Activated gamma-delta T cell (primary cell): ENCODE measurements at places on chromosomes 3 and 15.

- DNase-seq, result no peak
Observed at GRCh38 chr15:81947548-81947947, 98.3 kb downstream of the MEX3B start.

GRCh38 chr3:162029736-162030135, 533.1 kb downstream of the OTOL1 start:
- DNase-seq, result no peak

DNA sequence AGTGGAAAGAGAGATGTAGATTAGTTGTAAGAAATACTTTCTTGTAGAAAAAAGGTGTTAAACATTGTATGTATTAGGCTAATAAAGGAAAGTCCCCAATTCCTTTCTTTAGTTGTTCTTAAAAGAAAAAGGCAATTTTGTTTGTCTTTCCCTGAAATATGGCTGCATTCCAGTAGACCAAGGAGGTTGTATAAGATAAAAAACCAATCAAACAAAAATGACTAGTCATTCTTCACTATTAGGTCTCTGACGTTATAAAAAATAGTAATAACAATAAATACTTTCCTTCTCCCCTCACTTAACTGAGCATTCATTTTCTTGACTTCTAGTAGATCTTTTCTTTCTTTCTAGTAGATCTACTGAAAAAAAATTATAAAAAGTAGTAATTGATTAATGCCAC, 8.6 kb upstream of the PPM1L start:
- no peak for DNase-seq

GRCh38 chr3:65230261-65231139, 542.7 kb upstream of the ADAMTS9 start:
- no peak for DNase-seq

DNA sequence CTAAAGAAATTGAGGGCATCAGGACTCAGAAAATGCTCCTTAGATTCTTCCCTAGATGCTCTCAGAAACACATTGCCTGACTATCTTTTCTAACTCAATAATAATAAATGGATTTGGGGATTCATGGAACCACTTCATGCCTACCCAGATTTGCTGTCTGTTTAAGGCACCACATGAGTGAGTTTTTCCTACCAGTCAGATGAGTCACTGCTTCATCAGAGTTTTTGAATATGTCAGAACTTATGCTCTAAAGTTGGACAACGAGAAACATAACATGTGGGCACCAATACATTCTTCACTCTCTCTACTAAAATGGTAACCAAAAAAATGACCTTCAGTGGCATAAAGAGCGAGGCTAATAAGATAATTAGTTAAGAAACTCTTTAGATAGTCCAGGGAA, 1135.1 kb downstream of the TUSC7 start:
- DNase-seq, result no peak

GRCh38 chr15:78021761-78022160, 55.8 kb downstream of the TBC1D2B start:
- DNase-seq, result no peak

GRCh38 chr3:42061713-42062380, 29.3 kb upstream of the TRAK1 start:
- DNase-seq, result no peak

DNA sequence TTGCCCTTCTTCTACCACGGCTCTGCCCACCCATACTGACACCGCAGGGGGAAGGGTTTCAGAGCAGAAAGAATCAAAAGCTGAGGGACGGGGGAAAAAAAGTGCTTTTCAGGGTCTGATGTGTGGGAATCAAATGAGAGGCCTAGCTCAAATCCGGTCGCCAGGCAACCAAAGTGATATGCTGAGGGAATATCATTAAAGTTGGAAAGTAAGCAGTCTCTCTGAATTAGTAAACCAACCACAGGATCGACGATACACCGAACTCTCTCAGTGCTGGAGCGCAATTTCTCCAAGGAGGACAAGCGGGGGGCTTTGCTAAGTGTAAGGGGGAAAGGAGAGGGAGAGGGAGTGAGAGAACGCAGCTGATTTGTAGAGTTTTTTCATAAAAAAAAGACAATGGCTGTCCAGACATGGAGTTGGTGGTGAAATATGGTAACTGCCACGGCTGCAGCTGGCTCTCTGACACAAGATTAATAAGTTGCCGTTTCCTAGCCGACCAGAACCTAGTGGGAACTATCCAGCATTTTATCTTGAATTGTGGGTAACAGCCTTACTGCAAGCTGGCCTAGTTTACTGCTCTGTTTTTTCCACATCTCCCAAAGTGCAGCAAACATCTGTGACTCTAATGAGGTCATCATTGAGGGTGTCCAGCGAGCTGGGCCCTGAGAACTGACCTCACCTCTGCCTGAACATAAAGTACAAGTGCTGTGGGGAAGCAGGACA, 530.2 kb downstream of the SOX2 start:
- DNase-seq, result no peak

- no peak for DNase-seq
Observed at GRCh38 chr3:42071904-42072812, 19.0 kb upstream of the TRAK1 start.

GRCh38 chr3:42254566-42254965, 11.4 kb downstream of the CCK start:
- no peak for DNase-seq

DNA sequence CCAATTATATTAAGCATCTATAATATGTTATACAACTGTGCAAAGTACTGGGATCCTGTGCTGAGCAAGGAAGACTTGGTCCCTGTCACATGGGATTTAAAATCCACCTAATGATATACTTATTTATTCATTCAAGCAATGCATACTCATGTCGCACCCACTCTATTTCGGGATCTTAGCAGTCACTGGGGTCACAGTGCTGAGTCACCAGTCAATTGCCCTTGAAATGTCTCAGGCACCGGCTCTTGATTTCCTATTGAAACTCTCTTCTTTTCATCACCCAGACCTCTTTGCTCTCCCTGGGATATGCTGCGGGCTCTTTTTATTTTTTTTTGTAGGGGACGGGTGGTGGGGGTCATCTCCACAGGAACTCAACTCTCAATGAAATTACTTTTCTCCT, 194.5 kb upstream of the GAP43 start:
- DNase-seq, result no peak

DNA sequence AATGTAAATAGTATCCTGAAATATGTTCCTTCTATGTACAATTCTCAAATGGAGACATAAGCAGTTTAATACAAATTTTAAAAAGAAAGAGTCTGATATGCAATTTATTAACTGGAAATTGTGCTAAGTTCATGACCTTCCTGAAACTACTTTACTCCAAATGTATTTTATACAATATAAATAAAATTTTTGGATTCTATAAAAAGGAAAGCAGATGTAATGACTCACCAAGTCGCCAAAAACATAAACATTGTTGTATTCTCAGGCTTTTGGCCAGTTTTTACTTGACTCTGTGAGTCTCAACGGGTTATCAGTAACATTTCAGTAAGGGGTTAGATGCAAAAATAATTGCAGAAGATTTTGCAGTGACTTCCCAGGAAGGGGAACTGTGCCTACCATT, 948.2 kb downstream of the EPHA3 start:
- DNase-seq, result no peak

DNA sequence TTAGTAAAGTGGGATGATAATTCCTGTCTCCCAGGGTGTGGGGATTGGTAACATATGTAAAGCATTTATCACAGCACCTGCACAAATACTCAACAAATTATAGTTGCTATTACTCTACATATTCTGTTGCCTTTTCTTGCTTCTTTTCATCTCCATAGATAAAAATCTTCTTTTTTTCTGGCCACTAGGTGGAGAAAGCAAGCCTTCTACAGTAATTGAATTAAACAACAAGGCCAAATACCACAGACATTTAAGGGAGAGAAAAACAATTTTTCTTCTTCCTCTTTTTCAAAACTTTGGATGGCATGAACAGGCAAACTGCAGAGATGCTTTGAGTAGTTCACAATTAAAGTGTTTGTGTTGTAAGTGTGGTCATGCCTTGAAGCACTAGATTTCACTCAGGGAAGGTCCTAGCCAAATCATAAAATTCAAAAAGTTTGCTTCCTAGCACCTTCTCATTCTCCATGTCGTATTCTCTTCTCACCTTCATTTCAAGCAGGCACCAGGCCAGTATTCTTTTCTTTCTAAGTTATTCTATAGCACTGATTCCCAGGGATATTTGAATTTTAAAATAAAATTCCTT, 493.4 kb upstream of the TGFBR2 start:
- DNase-seq, result no peak

DNA sequence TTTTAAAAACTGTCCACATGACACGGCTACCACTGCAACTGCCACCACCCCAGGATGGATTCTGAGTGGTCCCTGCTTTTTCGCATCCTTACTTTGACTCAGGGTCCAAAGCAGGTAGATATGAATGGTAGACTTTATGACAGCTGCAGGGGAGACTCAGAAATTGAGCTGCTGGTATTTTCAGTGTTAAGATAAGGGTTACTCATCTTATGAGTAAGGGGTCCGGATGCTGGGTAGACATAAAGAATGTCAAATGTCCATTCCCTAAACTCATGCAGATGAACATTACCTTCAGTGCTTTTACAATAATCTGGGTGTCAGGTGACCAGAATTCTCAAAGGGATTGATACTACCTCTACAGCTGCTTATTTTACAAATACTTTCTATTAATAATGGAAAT, 25.9 kb upstream of the BBX start:
- DNase-seq, result no peak
